ENCODE measurements at places on chromosomes 12 and 14.

DNA sequence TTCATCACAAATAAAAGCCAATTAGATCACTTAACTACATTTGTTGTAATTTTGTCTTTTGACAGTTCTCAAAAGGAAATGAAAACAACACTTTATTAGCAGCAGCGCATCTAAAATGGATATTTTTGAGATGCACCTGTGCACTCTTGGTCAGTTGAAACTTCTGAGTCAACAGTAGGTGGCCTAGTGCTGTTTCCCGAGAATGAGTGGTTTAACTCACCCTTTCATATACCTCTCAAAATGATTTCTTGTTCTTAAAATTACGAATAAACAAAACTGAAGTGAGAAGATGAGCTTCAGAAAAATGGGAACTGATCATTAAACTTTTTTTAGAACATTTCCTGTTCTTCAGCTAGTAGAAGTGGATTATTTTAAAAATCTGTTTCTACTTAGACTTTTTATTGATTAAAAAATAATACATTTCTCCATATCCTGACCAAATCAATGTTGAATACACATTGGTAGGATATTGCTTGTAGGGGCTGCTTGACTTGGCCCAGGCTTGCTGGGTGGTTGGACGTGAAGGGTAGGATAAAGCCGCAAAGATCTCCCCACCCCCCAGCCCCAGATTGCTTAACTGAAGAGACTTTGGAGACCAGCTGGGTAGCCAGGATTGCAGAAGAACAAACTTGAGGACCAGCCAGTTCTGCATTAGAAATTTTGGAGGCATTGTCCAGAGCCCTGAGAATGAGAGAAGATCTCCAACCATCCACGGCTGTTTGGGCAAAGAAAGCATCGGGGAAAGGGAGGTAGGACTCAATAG lies 22.3 kb upstream of the STK38L start:
- DNase-seq: no peak

GRCh38 chr14:95774265-95775160 lies 60.6 kb upstream of the TCL1A start:
- peak; percentile 26 for DNase-seq

DNA sequence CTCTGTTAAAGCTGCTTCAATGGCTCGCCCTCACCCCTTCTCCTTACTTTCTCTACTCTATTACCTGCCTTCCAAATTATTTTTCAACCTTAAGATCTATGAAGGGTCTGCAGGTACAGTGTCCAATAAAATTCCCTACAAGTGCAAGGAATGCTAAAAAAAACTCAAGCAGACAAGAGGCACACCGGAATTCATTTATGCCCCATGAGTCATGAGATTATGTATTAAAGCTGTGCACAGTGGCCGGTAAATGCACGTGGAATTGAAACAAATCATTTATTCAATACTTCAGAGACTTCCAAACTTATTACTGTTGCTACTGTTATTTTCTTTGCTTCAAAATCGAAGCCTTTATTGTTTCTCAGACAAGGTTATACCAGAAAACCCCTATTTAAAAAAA lies 68.4 kb downstream of the ST8SIA1 start:
- no peak for DNase-seq

DNA sequence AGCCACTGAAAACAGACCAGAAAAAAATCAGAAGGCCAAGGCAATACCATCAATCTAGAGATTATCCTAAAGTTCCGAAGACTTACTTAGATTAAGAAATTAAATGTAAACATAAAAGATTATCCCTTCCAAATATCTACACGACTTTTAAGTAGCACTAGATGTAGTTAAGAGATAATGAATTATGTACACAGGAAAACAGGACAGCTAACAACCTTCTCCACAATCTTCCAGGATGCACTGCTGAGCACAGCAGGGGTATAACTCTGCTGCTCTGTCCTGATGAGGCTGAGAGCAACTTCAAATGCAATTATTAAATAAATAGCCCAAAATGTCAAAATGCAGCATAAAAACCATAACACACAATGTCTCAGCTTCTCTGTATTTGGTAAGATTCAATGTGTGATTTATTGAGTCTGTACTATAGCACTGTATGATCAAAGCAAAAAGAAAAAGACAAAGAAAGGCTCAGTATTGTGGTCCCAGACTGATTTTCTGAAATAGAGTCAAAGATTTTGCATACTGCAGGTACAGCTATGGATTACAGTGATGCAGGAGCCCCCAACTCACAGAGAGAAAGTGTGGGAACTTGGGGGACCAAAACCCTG lies 56.9 kb downstream of the TMTC1 start:
- no peak for DNase-seq

GRCh38 chr12:55724940-55725309 lies 3.9 kb downstream of the CD63 start:
- no peak for DNase-seq

DNA sequence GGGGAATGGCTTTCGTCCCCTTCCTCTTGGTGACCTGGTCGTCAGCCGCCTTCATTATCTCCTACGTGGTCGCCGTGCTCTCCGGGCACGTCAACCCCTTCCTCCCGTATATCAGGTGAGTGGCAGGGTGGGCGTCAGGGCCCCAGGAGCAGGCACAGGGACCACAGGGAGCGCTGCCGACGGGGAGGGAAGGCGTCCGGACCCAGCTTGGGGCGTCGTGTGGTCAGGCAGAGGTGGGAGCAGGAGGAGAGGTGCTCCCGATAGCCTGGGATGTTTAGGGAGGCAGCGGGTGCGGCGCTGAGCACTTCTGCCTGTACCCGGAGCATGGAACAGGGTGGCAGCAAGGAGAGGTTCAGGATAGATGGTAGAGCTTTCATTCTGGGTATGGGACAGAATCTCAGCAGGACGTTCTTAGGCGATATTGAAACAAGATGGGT lies 444 bp downstream of the DRAM1 start:
- peak; percentile 34 for DNase-seq

- DNase-seq: no peak
Observed at GRCh38 chr12:68675101-68675842, 11.5 kb upstream of the NUP107 start.

GRCh38 chr12:65430006-65430405 lies 151.5 kb downstream of the MSRB3 start:
- no peak for DNase-seq

DNA sequence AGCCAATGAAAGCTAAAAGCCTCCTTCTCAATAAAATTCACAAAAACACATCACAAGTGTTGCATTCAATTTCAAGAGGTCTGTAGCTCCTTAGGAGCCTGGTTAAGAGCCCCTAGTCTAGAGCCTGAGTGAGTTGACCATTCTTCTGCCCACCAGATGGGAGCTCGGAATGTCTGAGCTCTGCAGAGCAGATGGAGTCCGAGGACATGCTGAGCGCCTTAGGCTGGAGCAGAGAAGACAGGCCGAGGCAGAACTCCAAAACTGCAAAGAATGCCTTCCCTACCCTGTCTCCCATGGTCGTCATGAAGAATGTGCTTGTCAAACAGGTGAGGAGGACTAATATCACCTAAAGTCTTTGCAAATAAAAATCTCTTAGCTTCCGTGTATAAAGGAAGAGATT lies 11.6 kb downstream of the CIPC start:
- no peak for DNase-seq

DNA sequence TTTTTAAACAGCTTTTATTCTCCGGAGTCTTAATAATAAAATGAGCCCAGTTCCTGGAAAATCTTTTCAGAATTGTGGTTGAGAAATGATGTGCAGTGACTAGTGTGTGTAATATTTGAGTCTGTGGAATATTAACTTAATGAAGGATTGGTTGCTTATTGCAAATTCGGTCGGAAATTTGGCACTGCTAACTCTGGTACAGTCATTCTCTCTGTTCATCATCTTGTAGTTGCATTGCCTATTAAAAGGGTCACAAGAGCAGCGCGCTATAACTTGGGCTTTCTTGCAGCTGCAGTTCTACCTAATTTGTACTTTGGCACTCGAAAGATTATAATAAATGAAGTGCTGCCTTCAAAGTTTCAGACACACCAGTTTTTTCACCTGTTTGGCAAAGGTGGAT lies 146.0 kb downstream of the FLRT2 start:
- no peak for DNase-seq

- DNase-seq: no peak
Observed at GRCh38 chr12:3920351-3921150, 47.4 kb upstream of the PARP11 start.

GRCh38 chr14:24054646-24055045 lies 2.8 kb downstream of the CARMIL3 start:
- no peak for DNase-seq

DNA sequence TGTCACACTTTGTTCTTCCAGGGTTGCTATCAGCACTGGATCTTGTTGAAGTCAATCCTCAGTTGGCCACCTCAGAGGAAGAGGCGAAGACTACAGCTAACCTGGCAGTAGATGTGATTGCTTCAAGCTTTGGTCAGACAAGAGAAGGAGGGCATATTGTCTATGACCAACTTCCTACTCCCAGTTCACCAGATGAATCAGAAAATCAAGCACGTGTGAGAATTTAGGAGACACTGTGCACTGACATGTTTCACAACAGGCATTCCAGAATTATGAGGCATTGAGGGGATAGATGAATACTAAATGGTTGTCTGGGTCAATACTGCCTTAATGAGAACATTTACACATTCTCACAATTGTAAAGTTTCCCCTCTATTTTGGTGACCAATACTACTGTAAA lies 23.7 kb downstream of the VTI1B start:
- DNase-seq: no peak

DNA sequence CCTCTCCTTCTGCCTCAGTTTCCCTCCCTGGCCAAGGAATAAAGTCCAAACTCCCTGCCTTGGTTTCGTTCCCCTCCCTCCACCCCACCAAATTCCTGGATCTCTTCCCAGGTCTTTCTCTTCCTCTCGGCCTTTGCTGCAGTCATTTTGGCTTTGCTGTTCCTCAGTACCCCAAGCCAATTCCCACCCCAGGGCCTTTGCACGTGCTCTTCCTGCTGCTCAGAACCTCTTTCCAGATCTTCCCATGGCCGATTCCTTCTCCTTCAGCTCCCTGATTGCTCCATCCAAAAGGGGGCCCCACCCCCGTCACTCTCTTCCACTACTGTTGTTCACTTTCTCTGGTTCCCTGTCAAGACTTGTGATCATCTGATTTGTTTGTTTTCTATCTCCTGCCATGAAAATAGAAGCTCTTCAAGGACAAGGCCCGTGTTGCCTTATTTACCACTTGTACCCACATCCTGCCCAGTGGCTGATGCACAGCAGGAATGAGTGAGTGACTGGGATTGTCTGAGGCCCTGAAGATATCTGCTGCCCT lies 3.1 kb downstream of the HNF1A start:
- no peak for DNase-seq

GRCh38 chr12:82314406-82314892 lies 43.7 kb downstream of the CCDC59 start:
- DNase-seq: no peak

GRCh38 chr12:109737631-109738030 lies 24.0 kb downstream of the FAM222A start:
- no peak for DNase-seq

DNA sequence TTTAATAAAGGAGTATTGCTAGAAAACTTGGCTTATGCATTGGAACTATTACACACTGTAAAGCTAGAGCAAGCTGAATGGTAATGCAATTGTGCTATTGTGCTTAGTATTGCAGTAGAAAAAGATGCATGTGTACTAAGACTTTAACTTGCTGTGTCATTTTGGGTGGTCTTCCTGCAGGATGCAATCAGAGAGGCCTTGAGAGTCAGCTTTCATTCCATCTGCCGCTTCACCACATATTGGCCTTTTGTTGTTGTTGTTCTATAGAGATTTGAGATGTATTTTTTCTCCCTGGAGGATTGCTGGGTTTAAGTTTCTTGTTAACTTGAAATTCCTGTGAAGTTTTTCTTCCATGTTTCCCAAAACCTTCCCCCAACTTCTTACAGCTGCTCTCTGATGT lies 449.7 kb downstream of the TMTC2 start:
- no peak for DNase-seq

DNA sequence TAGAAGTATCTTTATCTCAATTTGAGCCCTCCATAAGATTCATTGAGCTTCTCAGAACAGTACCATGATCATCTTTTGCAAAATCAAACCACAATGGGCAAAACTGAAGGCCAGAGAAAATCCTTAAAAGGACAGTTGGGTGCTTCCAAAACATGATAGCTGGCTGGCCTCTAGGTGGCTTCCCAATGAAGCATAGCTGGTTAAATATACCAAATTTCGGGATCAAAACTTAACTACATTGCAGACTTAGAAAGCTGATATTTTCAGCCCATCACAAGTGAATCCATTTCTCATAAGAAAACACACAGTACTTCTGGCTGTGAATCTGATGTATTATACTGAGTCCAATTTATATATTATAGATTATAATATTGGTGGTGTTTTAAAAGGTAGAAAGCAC lies 15.3 kb upstream of the PIK3C2G start:
- DNase-seq: no peak

DNA sequence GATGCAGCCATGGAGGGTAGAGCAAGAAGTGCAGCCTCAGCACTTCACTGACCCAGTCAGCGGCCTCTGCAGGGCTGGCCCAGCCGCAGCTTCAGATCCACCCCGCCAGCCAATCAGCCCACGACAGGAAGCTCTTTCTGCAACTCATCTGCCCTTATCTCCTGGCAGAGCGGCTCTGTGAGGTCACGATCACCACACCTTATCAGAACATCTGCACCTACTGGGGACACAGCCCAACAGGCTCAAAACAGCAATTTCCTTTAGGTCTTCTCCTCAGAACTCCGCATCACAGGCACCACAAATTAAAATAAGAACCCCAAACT lies 287.3 kb downstream of the BCL11B start:
- no peak for DNase-seq

DNA sequence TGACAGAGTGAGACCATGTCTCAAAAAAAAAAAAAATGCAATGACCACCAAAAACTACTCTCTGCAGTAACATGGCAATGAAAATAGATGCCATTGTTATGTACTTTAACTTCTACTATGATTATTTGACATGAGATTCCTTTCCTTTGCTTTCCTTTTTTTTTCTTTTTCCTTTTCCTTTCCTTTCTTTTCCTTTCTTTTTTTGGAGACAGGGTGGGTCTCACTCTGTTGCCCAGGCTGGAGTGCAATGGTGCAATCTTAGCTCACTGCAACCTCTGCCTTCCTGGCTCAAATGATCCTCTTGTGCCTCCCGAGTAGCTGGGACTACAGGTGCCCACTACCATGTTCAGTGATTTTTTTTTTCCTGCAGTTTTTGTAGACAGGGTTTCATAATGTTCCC lies 24.9 kb upstream of the ETFBKMT start:
- no peak for DNase-seq

GRCh38 chr14:56170028-56170427 lies 51.8 kb downstream of the PELI2 start:
- no peak for DNase-seq

GRCh38 chr12:92719674-92720073 lies 16.9 kb downstream of the PLEKHG7 start:
- DNase-seq: no peak

- no peak for DNase-seq
Observed at GRCh38 chr12:130303781-130304180, 33.9 kb upstream of the PIWIL1 start.

Data from 8988T (cell line).